Activated CD4-positive, alpha-beta memory T cell treated with anti-CD3 and anti-CD28 coated beads for 36 hours (primary cell): ENCODE measurements at places on chromosomes 3 and 15.

GRCh38 chr3:70138606-70139005 lies 139.1 kb downstream of the SAMMSON start:
- DNase-seq, result no peak

DNA sequence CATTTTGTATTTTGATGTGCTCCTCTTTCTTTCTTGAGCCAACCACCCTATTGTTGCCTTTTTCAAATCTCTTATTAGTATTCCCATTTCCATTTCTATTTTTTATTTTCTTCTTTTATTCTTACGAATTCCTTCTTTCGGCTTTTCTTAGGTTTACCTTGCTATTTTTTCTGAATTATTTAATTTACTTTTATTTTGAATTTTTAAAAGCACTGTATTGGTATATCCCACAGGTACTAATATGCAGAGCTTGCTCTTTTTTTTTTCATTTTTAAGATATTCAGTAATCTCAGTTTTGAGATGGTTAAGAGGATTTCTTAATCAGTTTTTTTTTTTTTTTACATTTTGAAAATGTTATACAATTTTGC lies 18.4 kb upstream of the MCF2L2 start:
- DNase-seq, result no peak

DNA sequence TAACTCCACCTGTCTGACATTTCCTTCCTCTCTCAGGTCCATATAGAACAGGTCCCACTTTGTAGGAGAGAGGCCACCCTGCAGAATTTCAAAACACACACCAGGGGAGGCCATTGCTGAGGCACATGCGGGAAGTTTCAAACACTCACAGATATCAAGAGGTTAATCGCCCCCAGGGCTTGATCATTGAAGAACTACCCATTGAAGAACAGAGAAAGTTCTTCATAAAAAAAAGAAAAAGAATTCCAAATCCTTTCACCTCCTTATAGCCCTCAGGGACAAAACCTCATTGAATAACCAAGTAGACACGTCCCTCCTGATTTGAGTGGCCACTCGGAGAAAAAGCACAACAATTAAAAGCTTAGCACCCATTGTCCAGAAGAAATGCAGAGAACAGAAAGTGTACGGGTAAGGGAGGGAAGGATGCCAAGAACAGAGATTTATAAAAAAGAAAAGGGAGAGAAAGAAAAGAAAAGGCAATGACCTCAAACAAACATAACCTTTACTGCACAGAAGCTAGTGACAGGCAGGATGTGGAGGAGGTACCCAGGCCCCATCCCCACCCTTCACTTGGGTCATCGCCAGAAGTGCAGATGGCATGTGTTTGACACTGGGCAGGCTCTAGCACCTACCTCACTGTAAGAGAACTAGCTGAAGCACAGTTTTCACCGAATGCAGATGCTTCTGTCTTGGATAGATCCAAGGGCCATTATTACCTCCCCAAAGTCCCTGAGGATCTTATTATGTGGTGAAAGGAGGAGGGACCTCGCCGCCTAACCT lies 112.3 kb upstream of the HES1 start:
- DNase-seq, result no peak

GRCh38 chr15:78762985-78763795 lies 48.1 kb downstream of the ADAMTS7 start:
- DNase-seq, result no peak

- DNase-seq, result no peak
Measured at GRCh38 chr3:73491287-73491662, 133.5 kb downstream of the PDZRN3 start.

DNA sequence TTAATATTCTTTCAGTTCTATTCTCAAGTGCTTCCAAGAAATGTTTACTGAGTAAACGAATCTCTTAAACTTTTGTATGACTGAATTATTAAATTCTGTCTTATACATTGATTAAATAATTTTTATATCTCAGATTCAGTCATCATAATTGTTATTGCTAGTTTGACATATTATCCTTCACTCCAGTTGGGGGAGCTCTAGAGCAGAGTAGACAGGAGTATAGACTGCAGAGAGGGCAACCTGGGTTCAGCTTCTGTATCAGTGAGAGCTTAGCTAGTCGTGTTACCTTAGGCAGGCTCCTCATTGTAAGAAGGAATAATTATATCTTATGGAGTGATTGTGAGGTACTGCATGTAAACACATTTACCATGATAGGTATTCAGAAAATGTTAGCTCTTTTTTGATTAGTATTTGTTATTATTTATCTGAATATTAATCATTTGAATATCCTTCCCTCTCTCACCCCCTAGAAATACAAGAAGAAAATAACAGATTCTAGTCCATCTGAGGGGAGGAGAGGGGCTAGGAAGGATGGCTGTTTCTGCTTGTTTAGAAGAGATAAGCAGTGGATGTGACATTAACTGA lies 31.0 kb upstream of the ZCWPW2 start:
- no peak for DNase-seq

DNA sequence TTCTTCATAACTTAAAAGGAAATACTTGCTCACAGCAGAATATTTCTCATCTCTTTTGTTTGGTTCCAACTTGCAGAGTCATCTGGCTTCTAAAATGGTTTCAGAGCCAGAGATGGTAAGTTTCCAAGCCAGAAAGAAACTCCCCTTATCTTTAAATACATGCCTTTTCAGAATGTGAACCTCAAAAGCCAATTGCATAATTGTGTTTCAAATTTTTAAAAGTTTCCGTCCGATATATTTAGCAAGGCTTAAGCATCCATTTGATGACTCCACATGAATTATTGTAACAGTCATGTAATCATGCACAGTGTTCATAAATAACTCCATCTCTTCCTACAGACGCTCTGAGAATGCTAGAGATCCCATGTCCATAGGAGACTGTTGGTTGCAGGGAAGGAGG lies 40.6 kb upstream of the C3orf80 start:
- no peak for DNase-seq

- DNase-seq, result no peak
Measured at GRCh38 chr3:177141899-177142646, 55.2 kb downstream of the TBL1XR1 start.

DNA sequence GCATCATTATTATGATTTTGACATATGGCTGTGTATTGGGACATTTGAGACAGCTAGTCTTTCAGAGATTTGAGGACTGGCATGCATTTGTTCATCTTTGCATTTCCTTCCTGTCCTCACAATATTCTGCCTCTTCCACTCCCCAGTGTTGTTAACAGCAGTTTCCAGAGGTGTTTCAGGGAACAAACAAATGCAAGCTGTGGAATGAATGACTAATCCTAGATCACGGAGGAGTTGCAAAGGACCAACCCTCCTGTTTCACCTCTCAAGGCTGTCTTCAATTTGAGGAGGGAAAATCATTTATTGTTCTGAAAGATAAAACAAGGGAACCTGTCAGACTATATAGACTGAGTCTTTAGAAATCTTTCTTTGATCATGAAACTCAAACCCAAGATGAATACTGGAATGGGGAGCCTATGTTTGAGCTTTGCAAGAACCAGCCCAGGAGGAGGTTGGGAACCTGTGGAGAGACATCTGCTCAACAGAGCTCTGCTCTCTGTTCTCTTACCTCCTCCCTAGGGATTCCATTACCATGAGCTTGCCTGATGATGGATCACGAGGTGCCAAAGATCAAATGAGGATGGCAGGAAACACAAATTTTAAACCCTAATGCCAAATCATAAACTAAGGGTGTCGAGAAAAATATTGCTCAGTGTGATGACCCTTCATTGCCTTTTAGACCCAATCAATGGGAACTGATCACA lies 68.5 kb downstream of the SLC7A14 start:
- DNase-seq, result no peak

DNA sequence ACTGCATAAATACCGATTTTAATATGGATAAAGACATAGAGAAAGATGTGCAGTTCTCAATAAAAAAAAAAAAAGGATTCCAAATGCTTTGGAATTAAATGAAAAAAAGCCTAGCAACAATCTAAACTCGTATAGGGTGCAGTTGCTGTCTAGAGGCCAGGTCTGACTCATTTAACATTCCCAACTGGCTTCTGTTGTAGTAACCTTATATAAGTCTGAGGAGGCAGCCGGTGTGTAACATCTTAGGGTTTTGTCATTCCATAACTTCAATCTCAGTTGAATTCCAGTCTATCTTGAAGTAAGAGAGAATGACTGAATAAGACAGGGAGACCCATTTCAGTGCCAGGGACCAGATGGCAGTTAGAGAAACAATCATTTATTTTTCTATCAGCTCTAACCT lies 6.5 kb downstream of the PDCD10 start:
- no peak for DNase-seq
